ENCODE measurements at places on chromosomes 13 and 19.

- no peak for DNase-seq
Measured at GRCh38 chr13:48496271-48497161, 36.4 kb downstream of the RCBTB2 start.

DNA sequence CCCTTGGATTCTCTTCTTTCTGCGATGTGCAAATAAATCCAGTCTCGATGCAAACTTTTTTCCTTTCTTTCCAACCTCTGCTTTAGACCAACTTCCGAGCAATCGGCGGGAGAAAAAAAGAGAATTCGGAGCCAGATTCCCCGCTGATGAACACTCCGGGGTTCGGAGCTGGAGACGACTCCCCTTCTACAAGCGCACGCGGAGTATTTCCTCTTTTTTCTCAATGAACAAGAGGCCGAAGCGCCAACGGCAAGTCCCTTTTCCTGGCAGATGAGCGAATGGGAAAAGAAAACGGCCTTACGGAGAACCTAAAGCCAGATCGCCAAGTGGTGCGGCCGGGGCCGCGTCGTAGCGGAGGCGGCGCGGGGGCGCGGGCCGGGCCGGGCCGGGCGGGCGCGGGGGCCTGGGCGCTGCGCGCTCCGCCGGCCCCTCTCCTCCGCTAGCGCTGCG lies 250 bp downstream of the SPRY2 start:
- DNase-seq: no peak

- no peak for DNase-seq
Measured at GRCh38 chr19:32294871-32295438, 50.5 kb upstream of the ZNF507 start.

DNA sequence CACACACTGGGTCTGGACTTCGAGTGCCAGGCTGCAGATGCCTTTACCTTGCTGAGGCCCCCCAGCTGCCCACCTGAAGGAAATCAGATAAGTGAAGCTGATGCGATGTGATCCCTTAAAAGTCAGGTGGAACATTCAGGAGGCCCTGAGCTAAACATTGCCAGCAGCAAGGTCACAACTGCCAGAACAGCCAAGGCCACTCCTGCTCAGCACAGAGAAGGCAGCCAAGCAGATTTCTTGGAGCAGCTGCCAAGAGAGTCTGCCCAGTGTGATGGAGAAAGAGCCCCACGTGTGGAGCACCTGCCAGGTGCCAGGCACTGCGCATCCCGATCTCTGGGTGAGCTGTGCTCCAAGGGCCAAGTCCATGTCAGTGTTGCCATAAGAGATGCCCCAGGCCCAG lies 20.6 kb upstream of the UQCRFS1 start:
- no peak for DNase-seq
